ENCODE measurements at places on chromosomes 12 and 14.

- no peak for DNase-seq
Measured at GRCh38 chr12:113555226-113555625, 83.6 kb upstream of the LHX5 start.

DNA sequence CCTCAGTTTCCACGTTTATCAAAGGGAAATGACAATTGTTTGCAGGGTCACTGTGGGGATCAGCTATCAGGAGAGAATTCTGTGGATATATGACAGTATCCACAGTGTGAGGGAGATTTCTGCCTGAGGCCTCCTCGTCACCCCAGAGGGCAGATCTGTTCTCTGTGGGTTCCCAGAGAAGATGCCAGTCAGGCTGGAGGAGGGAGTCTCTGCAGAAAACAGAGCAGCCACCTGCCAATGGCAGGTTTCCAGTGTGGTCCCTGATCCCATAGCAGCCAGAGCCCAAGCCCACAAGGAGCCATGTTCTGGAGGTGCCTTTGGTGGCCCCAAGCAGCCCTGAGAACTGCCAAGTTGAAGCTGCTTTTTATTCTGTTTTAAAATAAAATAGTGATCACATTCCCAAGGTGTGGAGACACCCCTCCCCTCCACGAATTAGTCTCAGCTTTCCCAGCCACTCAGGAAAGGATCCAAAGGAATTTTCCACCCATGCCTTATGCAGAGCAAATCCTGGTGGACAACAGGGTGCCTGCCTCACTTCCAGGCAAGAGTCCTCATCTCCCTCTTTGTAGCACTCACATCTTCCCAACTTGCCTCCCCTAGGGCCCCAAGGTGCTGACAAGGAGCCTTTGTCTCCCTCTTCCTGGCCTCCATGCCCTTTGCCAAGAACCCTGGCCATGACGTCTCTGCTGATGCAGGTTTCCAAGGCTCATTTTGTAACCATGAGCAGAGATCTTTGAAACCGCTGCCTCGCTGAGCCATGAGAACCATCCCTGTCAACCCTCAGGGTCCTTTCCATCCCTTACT, 20.4 kb downstream of the CMKLR1 start:
- DNase-seq = no peak

DNA sequence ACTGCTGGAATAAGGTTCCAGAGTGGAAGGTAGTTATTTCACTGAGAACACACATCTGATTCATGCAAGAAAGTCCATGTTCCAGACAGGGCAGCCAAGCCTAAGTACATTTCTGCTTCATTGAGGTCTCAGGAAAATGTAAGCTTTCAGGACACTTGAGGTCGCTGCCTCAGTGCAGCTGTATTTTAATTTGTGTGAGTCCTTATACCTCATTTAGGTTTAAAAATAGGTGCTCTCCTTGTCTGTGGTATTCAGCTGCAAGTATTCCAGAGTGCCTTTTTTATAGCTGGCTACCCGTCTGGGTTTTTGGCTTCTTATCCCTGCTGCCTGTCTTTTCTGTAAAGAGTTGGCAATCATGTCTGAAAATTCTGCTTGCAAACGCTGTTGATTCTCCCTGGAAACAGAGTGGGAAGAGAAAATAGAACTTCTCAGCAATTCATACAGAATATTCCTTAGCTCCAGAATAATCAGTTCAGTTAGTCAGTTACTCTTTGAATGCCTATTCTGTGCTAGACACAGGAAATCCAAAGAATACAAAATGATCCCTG, 45.3 kb upstream of the PLBD1 start:
- no peak for DNase-seq

DNA sequence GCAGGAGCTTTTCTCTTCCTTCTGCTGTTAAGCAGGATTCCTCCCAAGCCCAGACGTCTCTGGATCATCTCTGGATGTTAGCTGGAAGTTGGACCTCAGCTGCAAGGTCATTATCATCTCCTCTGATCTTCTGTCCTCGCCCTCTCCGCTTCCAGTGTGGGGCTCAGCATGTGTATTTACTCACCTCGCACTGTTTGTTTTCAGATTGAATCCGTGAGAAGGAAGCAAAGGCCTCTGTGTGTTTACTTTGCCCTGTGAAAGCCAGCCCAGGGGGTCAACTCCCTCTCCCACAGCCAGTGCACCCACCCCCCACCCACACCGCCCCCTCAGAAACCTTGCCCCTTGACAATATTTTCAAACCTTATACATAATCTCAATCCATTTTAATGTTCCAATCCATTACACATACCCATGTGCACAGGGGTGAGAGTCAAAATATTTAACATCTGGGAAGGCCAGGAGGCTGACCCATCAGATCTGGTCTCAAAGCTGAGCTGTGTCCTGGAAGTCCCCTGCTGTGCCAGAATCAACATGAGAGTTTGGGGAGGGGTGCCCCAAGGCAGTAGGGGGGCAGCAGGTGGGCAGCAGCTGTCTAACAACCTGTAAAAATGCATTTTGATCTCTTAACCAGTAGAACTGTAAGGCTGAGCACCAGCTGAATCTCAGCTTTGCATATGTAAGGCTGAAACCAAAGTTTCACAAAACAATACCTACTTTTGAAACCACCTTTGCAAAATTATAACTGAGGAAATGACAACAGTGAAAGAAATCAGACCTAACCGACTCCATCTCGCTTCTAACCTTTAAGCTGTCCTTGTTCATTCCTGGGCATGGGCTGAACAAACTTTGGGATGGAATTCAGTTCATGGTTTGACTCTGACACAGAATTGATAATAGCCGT, 157.9 kb downstream of the ZNF664 start:
- DNase-seq = no peak

Data from neuronal stem cell (in vitro differentiated cells).